ENCODE measurements at places on chromosomes 2 and 18.

- no peak for DNase-seq
Measured at GRCh38 chr2:142983174-142983573, 105.7 kb downstream of the KYNU start.

DNA sequence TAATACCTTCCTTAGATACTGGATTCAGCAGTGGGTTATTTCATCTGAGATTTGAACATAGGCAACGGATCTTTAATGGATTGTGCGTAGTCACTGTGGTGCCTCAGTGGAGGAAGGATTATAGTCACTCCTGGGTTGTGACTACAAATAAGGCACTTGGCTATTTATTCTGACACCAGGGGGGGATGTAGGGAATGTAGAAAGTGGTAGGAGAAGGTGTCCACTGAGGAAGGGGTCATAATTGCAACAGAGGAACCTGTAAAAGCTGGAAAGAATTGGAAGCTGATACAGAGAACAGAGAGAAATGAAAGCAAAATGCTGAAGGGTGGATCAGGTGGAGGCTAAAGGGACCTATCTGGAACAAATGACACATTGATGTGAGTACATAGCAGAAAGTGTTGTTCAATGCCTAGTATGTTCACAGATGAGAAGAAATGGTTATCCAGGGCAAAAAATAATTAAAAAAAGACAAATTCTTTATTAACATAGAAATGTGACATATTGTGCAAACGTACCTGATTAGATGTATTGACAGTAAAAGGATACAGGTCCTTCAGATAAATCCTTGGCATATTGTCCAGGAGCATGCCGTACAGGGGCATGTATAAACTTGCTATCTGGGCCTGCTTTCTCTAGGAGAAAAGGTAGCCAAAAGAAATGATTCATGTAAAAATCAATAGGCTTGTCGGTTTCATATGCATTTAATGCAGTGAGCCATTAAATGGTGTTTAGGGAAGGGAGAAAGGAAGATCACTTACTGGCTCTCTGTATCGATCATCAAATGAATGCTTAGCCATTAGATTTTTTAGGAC lies 91.2 kb upstream of the CCDC195 start:
- no peak for DNase-seq

- DNase-seq: no peak
Measured at GRCh38 chr2:70683455-70683854, 84.5 kb downstream of the ADD2 start.

- DNase-seq: no peak
Measured at GRCh38 chr2:242060212-242060835, 190.8 kb downstream of the RTP5 start.

GRCh38 chr2:7773362-7774360 lies 856.4 kb downstream of the RNF144A start:
- no peak for DNase-seq

DNA sequence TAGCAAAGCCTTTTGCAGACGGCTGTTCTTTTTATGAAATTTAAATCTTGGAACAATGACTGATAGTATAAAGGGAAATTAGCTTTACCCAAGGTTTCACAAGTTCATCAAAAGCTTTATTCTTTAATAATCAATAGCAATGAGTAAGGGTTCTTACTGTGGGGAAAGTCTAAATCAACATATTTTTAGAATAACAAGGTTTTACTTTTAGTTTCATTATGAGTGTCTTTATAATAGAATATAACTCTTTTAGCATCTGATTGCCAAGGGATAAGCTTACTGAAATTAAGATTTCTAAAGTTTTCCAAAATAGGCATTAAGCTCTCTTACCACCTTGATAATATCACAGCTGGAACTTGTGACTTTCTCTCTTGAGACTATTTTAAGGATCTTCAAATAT lies 1489.7 kb downstream of the LRP1B start:
- DNase-seq: no peak

GRCh38 chr2:233355916-233356315 lies 1.6 kb downstream of the DGKD start:
- DNase-seq: no peak

DNA sequence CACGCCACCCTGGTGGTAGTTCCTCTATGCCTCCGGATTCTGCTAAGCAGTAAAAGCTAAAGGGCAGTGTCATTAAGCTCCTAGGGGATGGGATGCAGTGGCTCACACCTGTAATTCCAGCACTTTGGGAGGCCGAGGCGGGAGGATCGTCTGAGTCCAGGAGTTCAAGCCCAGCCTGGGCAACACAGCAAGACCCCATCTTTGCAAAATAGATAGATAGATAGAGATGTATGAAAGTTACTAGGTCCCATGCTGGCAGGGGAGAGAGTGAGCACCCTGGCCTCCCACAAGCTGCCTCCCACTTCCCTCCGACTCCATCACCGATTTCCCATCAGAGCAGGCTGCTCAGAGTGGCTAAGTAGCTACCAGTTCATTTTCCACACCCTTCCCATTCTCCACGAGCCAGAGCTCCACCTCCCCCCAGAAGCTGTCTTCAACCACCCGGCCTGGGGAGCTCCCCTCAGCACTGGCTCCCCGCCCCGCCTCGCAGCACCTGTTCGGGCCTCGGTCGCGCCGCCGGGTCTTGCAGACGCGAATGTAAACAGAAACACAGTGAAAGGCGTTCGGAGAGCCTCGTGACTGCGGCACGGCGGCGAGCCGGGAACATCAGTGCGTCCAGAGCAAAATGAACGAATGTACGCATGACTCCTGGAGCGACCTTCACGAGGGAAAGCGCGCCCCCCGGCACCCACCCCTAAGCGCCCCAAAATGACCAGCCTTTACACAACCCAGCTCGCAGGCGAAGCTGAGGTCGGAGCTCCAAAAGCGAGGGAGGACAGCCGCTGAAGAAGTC lies 598 bp upstream of the CEP68 start:
- peak; percentile 59 for DNase-seq

Measured in T follicular helper cell (primary cell).